Forelimb muscle (tissue), 1 donor: ENCODE measurements at places on chromosomes 13 and 19.

DNA sequence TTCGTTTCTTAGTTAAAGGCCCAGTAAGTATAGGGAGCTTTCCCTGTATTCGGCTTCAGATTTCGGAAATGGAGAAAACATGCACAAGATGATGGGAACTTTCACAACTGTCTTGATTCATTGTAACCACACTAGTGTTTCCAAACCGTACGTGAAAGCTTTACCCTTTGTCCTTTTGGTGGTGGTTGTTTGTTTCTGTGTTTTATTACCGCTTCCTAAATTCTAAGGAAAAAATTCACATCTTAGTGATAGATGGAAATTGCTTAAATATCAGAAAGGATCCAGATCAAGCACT is 504 bp upstream of the VWA8 start:
- DNase-seq = no peak

DNA sequence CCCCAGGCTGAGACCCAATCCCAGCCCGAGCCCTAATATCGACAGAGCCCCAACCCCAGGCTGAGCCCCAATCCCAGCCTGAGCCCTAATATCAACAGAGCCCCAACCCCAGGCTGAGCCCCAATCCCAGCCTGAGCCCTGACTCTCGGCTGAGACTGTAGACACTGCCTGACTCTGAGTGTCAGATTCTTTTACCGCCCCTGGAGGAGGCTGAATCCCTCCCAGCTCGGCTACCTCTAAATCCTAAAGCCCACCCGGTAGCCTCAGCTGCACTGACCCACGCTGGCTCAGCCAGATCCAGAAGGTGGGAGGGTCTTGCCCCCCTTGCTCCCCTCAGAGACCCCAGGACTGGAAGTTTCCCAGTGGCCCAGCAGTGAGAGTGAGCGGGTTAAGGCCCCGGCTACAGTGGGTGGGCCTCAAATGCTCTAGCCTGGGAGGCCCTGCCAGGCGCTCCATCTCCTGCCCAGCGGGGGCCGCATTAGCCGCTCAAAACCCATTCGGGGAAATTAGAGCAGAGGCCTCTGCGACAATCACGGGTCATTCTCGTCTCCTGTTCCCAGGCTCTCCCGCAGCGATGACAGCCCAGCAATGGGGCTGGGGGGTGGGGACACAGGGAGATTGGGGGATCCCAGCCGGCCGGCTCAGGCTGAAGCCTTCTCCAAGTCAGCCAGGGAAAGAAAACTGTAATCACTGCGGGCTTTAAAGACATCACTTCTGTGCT is 43.8 kb downstream of the ZNRF4 start:
- no peak for DNase-seq

GRCh38 chr19:5479958-5480357 is 24.7 kb downstream of the ZNRF4 start:
- DNase-seq = no peak

DNA sequence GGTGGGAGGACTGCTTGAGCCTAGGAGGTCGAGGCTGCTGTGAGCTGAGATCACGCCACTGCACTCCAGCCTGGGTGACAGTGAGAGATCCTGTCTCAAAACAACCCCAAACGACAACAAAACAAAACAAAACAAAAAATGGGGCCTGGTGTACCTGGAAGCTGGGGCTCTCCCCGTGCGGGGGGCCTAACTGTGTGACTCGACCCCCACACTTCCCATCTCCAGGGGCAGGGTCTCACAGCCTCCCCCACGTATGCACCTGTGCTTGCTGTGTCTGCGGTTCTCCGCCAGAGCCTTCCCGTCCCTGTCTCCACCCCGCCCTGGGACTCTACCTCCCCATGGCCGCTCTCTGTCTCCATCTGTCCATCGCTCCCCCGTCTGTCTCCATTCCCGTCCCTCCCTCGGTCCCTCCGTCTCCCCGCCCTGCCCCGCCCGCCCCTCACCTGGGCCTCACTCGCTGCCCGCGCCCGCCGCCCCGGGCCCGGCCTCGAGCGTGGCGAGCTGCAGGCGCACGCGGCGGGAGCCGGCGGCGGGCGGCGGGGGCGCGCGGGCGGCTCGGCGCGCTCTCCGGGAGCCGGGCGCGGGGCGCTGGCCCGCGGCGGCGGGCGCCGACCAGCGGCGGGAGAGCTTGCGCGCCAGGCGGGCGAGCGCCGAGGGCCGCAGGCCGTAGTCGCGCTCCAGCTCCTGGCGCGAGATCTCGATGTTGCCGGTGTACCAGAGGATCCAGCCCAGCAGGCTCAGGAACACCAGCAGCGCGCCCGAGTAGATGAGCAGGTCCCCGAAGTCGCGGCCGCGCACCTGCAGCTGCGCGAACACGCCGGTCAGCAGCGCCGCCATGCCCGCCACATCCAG is 587 bp downstream of the TMEM238 start:
- DNase-seq = no peak

DNA sequence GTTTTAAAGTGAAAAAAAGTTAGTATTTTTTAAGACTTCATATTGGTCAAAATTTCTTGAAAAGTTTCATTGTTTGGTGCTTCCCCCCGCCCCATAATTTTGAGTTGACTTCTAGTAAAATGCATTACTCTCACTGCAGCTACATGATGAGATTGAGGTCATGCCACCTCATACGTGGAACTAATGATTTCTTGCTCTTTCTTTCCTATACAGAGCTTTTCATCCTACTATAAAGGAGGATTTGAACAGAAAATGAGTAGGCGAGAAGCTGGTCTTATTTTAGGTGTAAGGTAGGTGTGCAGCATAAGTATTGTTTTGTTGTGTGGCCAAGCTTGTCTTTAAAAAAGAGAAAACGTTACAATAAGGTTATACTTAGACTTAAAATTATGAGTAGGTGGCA is 55.0 kb downstream of the DNAJC15 start:
- DNase-seq = no peak
